ENCODE measurements at places on chromosomes 12 and 14.
A peak's percentile ranks its signal among the peaks of the same experiment; 100 is the strongest.

GRCh38 chr12:50203691-50204090 is 36.5 kb upstream of the CERS5 start:
- no peak for DNase-seq

DNA sequence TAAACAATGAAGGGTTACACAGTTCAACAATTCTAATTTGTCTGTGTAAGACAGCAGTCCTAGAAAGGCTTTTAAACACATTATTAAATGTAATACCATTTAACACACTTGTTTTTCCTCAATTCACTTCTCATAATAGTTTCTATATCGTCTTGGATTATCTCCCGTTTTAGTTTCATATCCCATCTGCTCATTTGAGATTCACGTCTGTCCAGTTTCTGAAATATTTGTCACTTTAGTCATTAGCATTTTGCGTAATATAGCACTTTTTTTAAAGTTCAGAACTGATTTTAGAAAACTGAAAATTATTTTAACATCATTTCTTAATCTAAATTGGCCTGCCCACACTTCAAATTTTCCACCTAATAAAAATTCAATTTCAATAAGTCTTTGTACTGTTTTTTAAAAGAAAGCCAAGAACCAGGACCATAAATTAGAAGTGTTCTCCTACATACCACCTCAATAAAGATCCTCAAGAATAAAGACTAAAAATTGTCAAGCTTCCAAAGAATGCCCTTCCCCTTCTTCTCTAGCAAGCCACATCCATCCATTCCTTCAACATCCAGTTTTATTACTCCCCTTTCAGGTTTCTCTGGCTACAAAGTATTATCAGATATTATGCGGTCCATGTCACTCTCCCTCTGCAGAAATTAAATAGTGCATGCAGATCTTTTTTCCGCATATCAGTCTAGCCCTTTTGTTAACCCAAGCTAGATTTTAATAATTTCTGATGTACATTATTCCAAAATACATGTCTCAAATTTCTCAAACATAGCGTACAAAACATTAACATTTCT is 11.9 kb downstream of the MED13L start:
- DNase-seq = no peak

DNA sequence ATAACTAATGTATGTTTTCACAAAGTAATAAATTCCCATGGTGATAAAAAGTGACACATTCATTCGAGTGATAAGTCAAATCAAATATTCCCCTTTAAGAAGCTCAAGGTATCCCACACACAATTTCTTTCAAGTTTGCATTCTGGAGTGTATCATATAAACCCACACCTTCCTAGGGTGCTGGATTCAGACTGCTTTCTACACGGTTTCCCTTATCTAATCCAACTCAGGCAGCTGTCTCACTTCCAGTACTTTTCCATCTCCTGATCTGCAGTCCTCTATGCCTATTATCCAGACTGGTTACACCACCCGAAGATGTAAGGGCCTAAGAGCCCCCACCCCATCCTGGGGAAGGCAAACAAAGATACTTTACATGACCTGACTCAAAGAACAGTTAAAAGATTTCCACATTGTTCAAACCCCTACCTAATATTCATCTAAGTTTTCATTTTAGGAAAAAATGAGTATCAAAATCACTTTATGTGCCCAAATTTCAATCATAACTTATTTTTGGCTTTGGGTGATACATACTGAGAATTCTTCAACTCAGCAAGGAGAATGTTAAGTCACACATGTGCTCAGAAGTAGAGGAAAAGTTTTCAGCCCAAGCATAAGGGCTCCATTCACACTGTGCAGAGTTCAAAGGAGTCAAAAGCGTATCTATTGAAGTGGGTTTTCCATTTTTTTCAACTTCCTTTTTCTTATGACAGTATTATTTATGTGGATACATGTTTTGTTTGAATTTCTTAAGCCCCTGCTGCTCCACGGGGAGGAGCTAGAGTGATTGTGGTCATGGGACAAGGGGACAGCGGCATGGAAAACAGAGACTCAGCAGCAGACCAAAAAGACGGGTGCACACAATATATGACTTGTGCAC is 41.8 kb downstream of the CORO1C start:
- DNase-seq = peak; percentile 17

DNA sequence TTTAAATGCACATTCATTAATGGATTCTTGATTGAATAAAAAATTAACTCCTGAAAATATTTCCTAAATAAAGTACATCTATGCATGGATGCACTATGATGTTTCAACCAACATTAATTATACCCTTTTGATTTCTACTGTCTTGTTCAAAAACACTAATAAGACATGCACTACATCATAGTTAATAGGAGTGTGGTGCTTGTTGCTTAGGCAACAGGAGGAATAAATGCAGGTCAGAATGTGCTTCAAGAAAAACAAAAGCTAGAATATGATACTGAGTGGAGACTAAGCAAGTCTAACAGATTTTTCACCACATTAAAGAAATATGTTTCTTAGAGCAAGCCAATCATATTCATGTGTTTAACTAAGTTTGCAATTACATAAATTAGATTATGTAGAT is 495.8 kb upstream of the GARIN6 start:
- DNase-seq = no peak

DNA sequence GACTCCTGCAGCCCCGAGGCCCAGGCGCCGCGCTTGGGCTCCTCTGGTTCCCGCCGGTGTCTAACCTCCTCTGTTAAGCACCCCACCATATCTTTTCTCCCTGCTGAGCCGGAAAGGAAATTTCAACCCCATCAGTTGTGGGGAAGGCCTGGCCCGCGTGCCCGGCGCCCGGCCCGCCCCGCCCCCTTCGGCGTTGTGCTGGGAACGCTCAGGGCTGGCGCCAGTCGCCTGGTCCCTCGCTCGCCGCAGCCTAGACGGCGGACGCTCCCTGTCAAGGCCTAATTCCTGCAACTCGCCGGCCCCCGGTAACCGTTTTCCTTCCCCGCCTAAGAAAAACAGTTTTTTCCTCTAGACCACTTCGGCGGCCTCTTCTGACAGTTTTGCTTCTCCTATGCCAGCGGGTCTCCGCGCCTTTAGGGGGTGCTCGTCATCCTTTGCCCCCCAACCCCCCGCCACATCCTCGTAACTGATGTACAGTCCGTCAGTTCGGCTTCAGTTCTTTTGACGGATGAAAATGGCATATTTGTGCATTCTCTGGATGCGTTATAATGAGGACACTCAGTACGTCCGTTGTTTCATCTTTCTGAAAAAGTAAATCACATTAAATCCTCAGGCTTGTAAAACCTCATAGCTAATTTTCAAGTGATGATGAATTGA is 506 bp upstream of the NAP1L1 start:
- peak; percentile 55 for DNase-seq

GRCh38 chr14:54700717-54701116 is 133.8 kb downstream of the SAMD4A start:
- DNase-seq = no peak
